Stimulated activated CD4-positive, alpha-beta T cell treated with anti-CD3 and anti-CD28 coated beads, TNF-alpha, amount 100 ng/mL, for 24 hours (primary cell): ENCODE measurements at places on chromosomes 5 and 9.

- DNase-seq, result no peak
Observed at GRCh38 chr9:35085078-35085477, 5.3 kb upstream of the FANCG start.

- DNase-seq, result no peak
Observed at GRCh38 chr9:101993771-101994170, 255.3 kb upstream of the GRIN3A start.

- DNase-seq, result no peak
Observed at GRCh38 chr9:115689331-115689730, 464.3 kb upstream of the PAPPA start.

DNA sequence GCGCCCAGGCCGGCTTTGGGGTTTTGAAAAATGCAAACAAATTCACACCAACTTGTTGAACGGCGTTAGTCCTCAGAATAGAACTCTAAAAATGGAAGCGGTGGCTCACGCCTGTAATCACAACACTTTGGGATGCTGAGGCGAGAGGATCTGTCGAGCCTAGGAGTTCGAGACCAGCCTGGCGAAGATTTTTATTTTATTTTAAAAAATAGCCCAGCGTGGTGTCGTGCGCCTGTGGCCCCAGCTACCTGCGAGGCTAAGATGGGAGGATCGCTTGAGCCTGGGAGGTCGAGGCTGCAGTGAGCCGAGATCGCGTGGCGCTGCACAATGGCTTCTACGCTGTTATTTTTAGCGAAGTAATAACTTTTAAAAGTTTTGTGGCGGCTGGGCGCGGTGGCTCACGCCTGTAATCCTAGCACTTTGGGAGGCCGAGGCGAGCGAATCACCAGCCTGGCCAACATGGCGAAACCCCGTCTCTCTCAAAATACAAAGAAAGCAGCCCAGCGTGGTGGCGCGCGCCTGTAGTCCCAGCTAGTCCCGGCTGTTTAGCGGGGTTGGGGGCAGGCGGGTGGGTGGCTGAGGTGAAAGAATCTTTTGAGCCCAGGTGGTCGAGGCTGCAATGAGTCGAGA, 694 bp upstream of the PLIN2 start:
- DNase-seq, result no peak

GRCh38 chr5:39854771-39855410, 430.1 kb upstream of the DAB2 start:
- no peak for DNase-seq

GRCh38 chr5:157651623-157652376, 438 bp downstream of the SOX30 start:
- peak; percentile 52 for DNase-seq

GRCh38 chr9:126461029-126461428, 134.4 kb downstream of the MVB12B start:
- DNase-seq, result no peak

DNA sequence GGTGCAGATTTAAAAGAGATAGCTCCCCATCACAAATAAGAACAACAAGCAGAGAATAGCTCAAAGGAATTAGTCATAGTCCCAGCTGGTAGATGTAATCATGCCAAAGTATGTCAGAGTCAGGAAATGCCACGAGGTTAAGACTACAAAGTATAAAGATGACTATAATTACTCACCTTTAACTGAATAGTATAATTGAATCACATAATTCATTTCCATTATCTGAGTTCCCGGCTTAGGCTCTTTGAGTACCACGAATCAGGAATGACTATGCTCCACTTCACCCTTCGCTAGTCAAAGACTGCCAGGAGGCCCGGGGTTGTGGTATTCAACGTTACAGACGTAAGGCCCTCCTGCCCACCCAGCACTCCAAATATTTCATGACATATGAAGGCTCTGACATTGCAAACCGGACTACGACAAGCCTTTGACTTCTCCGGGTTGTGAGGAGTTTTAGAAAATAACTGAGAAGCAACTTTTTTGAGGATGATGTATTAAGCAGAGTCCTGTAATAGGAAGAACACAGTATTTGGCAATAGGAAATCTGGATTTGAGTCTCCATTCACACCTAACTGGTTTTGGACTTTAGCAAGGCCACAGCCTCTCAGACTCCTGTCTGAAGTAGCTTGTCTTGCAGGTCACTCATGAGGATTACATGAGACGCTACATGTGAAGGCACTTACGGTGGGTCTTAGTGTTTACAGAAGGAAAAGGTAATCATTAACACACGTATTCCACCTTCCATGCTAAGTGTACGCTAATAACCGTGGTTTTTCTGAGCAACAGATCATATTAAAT, 64.6 kb downstream of the ENC1 start:
- no peak for DNase-seq

- DNase-seq, result no peak
Observed at GRCh38 chr5:55175781-55176175, 2.8 kb upstream of the CDC20B start.

DNA sequence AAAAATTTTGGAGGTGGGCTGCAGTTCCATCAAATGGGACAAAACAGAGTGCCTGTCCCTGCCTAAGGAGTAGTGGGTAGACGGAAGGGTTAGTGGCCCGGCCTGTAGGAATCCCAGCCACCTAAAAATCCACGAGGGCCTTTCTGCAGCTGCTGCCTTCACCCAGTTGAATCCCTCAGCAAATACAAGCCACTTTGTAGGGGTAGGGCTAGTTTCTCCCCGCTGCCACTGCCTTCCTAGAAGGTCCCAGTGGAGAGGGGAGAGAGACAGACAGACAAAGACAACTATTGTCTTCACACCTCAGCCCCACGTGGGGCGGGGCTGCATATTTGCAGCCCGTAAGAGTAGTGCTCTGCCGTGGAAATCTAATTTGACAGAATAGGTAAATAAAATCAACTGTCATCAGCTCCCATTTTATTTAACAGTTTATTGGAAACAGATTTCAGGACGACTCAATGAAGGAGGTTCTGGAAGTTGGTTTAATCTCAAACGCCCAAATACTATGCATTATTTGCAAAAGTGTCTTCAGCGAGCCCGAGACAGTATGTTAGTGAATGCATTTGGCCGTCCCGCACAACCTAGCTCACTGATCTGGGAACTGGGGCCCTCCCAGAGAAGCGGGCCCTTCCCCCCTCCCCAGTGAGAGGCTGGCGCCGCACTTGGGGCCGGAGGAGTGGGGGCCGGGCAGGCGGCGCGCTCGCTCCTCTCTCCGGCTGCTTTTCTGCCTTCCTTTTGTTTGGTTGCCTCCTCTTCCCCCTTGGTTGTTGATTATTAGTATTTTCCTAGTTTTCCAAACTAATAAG, 67.6 kb upstream of the TBCA start:
- DNase-seq, result no peak

GRCh38 chr9:70091572-70091971, 47.9 kb downstream of the MAMDC2 start:
- DNase-seq, result no peak

DNA sequence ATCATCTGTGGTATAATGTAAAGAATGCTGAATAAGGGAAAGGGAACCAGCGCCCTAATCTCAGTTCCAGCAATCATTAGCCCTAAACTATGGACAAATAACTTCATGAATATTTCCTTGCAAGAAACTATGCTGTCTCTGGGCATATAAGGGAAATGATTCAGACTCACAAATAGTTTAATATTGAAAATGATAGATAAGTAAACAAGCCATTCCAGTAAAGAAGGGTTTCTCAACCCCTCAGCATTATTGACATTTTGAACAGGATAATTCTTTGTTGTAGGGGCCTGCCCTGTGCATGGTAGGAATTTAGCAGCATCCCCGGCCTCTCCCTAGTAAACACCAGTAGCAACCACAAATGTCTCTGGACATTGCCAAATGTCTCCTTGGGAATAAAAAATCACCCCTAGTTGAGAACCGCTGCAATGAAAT, 23.8 kb downstream of the C5 start:
- DNase-seq, result no peak

GRCh38 chr5:96324708-96325107, 108.3 kb downstream of the PCSK1 start:
- DNase-seq, result no peak

DNA sequence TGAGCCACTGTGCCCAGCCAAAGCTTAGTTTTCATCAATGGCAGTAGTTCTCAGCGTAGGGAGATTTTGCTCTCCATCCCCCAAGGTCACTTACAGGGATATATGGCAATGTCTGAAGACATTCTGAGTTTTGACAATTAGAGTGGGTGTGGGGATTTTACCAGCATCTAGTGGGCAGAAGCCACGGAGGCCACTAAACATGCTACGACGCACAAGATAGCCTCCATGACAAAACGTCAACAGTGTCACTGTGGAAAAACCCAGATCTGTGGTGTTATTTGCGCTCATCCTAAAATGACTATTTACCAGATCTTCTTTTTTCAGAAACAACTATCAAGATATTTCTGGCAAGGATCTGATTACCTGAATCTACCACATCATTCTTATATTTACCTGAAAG, 68.2 kb downstream of the CDC14B start:
- no peak for DNase-seq

GRCh38 chr9:125807079-125807478, 59.9 kb downstream of the PBX3 start:
- DNase-seq, result no peak

GRCh38 chr5:138653502-138653901, 78.3 kb upstream of the HSPA9 start:
- DNase-seq, result no peak

DNA sequence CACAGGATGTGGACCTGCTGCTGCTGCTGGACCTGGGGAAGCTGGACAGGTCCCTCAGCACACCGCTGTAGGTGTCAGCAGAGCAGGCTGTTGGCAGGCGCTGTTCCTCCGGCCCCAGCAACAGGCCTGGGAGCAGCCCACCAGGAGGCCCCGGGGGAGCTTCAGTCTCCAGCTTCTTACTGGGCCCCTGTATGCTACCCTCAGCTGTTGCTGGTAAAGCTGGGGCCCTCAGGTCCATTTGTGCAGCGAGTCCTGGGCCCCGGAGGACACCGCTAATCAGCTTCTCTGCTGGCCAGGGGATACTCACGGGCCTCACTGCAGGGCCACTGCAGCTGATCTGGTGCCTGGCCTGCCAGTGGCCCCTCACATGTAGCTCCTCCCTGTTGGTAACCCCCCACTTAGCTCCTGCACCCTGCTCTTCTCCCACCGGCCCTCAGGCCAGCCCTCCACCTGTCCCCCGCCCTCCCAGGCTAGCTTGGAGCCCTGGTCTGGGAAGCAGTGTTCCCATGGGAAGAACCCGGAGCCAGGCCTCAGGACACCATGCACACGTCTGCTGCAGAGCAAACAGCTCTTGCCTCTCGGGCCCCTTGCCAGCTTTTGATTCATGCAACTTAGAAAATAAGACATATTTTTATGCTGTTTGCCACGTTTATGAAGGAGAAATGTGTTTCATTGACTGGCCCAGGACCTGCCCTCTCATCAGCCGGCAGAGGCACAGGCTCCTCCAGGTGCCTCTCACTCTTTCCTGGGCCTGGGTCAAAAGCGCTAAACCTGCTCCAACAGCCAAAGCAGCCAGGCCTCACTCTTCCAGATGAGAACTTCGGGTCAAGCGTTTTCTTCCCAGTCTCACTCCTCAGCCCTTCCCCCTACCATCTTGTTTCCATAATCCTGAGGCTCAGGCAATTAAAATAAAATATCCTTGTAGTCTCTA, 61.0 kb upstream of the ADAMTS2 start:
- DNase-seq, result no peak

- DNase-seq, result no peak
Observed at GRCh38 chr9:89878687-89879086, 273.9 kb downstream of the GADD45G start.

GRCh38 chr5:42274913-42275312, 148.3 kb upstream of the GHR start:
- no peak for DNase-seq

GRCh38 chr5:142192286-142193113, 83.9 kb downstream of the NDFIP1 start:
- no peak for DNase-seq

GRCh38 chr9:130212543-130213297, 40.5 kb downstream of the NCS1 start:
- DNase-seq, result no peak

GRCh38 chr9:93081081-93081529, 14.9 kb upstream of the CARD19 start:
- DNase-seq, result no peak
